ENCODE measurements at places on chromosomes 1 and 21.
A peak's percentile ranks its signal among the peaks of the same experiment; 100 is the strongest.

GRCh38 chr1:68174738-68175113, 57.6 kb downstream of the WLS start:
- DNase-seq: no peak
- peaks cover 3% of the 10 kb centered on the region for H3K36me3 ChIP-seq
- H3K4me3 ChIP-seq: no peak overlapping the region

DNA sequence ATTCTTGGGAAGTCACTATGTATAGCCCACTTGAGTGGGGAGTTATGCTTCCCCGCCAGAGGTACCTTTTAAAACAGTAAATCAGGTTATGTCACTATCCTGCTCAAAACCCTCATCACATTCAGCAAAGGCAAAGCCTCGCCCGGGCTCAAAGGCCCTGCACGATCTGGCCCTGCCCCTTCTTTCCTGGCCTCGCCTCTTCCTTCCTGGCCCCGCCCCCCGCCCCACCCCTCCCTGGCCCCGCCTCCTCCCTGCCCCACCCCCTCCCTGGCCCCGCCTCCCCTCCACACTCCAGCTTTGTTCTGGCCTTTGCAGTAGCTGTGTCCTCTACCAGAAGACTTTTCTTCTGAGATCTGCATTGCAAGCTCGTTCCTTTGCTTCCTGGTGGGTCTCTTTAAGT, 6.6 kb downstream of the LDLRAD2 start:
- H3K4me3 ChIP-seq: no peak overlapping the region
- peaks cover 8% of the 10 kb centered on the region for H3K36me3 ChIP-seq
- no peaks in the 10 kb centered on the region for H3K27me3 ChIP-seq
- peak; percentile 97 for DNase-seq
- no peak overlapping the region for H3K27ac ChIP-seq

GRCh38 chr1:68959461-68960030, 462.7 kb upstream of the DEPDC1 start:
- no peak overlapping the region for H3K4me3 ChIP-seq
- no peaks in the 10 kb centered on the region for H3K36me3 ChIP-seq
- H3K4me1 ChIP-seq: no peaks in the 10 kb centered on the region
- no peaks in the 10 kb centered on the region for H3K27me3 ChIP-seq
- no peak for DNase-seq

- H3K4me1 ChIP-seq: no peaks in the 10 kb centered on the region
- H3K4me3 ChIP-seq: no peak within 1 kb of the TSS
- no peak within 1 kb of the TSS for H3K27ac ChIP-seq
Measured at GRCh38 chr1:171622152-171622462, at the start of gene MYOCOS. TSS of gene MYOCOS (plus strand) at chr1:171622243. CDS start at chr1:171623884, 1,641 bp downstream.

GRCh38 chr1:243475966-243476365, 220.1 kb downstream of the SDCCAG8 start:
- H3K4me1 ChIP-seq: peaks cover 11% of the 10 kb centered on the region
- H3K27me3 ChIP-seq: no peaks in the 10 kb centered on the region
- no peak for DNase-seq
- no peak overlapping the region for H3K27ac ChIP-seq

DNA sequence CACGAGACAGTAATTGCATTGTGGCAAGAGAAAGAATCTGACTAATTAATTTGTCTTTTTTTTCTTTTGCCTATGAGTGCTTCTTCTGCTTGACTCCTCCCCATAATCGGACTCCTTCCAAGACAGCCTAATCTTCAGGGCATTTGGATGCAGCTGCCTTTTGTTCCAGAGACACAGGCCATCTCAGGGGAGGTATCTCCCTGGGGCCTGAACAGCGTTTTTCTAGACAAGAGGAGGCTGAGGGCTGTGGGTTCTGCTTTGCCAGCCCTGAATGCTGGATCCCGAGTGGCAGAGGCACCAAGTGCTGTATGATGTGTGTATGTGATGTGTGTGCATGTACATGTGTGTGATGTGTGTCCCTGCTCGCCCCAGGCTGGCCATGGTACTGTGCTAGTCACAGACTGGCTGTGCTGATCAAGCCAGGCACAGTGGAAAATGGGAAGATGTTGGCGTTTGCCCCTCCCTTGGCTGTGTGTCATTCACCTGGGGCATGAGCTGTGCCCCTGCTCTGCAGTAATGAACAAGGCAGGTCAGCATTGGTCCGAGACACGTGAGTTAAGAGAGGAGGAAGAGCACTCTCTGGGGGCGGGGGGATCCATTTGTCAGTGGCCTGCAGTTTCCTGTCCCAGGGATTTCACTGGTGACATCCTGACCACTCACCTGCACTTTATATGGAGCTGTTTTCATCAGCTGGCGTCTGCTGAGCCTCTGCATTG, 77.2 kb downstream of the ADARB1 start:
- no peak overlapping the region for H3K4me3 ChIP-seq
- H3K36me3 ChIP-seq: no peaks in the 10 kb centered on the region
- H3K27ac ChIP-seq: peak overlapping the region; percentile 99
- no peaks in the 10 kb centered on the region for H3K27me3 ChIP-seq
- DNase-seq: no peak

- H3K27me3 ChIP-seq: no peaks in the 10 kb centered on the region
- no peak within 1 kb of the TSS for H3K4me3 ChIP-seq
- DNase-seq: no peak
- no peak within 1 kb of the TSS for H3K27ac ChIP-seq
Measured at GRCh38 chr21:42315296-42315891, at the start of gene TFF3. TSS of gene TFF3 (minus strand) at chr21:42315409. CDS start at chr21:42315374, 35 bp downstream.

- H3K4me3 ChIP-seq: no peak overlapping the region
- no peak for DNase-seq
- no peaks in the 10 kb centered on the region for H3K36me3 ChIP-seq
- H3K4me1 ChIP-seq: no peaks in the 10 kb centered on the region
- no peak overlapping the region for H3K27ac ChIP-seq
Measured at GRCh38 chr1:3051270-3052268, 17.4 kb upstream of the PRDM16 start.

GRCh38 chr1:62288662-62289061, 30.6 kb downstream of the KANK4 start:
- H3K36me3 ChIP-seq: no peaks in the 10 kb centered on the region
- DNase-seq: no peak
- peaks cover 9% of the 10 kb centered on the region for H3K27me3 ChIP-seq

GRCh38 chr1:152899883-152900282, 8.5 kb upstream of the IVL start:
- H3K36me3 ChIP-seq: no peaks in the 10 kb centered on the region
- no peak for DNase-seq
- no peak overlapping the region for H3K4me3 ChIP-seq
- no peak overlapping the region for H3K27ac ChIP-seq
- H3K27me3 ChIP-seq: no peaks in the 10 kb centered on the region

DNA sequence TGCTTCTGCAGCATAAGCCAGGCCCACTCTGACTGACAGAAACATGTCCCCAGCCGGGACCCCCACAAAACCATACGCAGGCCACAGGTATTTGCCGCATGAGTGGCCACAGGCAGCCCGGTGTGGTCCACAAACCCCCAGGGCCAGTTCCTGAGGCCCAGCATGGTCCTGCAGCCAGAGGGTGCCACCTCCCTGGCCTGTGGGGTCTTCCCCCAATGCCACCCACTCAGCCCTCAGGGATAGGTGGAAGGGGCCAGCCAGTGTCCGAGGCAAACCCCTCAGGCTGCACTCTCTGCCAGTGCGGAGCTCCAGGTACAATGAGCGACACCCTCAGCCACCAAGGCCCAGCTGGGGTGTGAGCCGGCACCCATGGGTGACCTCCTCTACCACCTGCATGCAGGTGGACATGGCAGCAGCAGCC, 43.5 kb downstream of the UBE2G2 start:
- no peaks in the 10 kb centered on the region for H3K4me1 ChIP-seq
- no peaks in the 10 kb centered on the region for H3K27me3 ChIP-seq
- no peaks in the 10 kb centered on the region for H3K36me3 ChIP-seq
- no peak overlapping the region for H3K27ac ChIP-seq

DNA sequence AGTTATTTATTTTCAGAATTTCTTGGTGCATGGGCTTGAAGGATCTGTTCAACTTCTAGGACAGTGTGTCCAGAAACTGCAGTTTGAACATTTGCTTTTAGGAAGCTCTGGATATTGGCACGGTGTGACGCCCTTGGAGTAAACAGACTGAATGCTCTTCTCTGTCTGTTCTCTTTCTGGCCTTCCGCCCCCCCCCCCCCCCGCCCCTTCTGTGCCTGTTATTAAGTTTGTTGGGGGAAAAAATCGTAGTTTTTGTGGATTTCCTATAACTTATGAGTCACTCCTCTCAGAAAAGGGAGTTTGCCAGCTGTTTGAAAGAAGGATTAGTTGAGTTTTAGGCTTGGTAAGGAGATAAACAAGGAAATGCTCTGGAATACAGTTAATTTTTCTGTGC, 1.2 kb downstream of the KCTD3 start:
- peak overlapping the region; percentile 86 for H3K4me3 ChIP-seq
- peak; percentile 58 for DNase-seq
- no peaks in the 10 kb centered on the region for H3K36me3 ChIP-seq
- peak overlapping the region; percentile 95 for H3K27ac ChIP-seq
- no peaks in the 10 kb centered on the region for H3K27me3 ChIP-seq

DNA sequence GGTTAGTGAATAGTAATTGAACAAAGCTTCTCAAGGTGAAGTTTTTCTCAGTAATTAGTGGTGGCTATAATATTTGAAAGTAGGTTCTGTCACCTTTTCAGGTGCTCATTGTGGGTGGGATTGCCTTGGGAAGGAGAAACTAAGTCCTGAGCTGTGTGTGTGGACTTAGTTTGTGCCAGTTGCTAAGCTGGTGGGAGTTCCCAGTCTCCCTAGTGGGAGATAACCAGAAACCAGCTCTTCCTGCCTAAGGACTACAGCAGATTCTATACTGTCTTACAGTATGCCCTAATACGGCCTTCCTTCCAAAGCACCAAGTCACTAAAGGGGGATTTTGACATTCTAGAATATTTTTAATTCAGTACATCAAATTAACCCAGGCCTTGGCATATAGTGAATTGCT, 94.3 kb downstream of the PTBP2 start:
- peaks cover 78% of the 10 kb centered on the region for H3K36me3 ChIP-seq
- H3K4me3 ChIP-seq: no peak overlapping the region
- no peaks in the 10 kb centered on the region for H3K4me1 ChIP-seq
- H3K27me3 ChIP-seq: no peaks in the 10 kb centered on the region
- no peak overlapping the region for H3K27ac ChIP-seq

- no peaks in the 10 kb centered on the region for H3K27me3 ChIP-seq
- H3K27ac ChIP-seq: no peak overlapping the region
Measured at GRCh38 chr1:31739346-31739745, 24.8 kb downstream of the ADGRB2 start.

DNA sequence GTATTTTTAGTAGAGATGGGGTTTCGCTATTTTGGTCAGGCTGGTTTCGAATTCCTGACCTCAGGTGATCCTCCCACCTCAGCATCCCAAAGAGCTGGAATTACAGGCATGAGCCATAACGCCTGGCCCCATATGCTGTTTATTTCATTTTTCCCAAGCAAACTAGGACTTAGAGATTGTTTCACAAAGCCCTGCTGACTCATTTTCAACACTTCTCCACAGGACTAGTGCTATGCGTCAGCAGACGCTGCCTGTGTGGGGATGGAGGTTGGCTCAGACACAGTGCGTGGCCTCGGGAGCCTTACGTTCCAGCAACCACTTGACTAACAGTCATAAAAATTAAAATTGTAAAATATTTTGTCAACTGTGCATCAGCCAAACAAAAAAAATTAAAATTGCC, 22.7 kb downstream of the PKNOX1 start:
- no peaks in the 10 kb centered on the region for H3K36me3 ChIP-seq
- H3K4me3 ChIP-seq: no peak overlapping the region
- H3K27ac ChIP-seq: no peak overlapping the region
- no peak for DNase-seq
- H3K27me3 ChIP-seq: no peaks in the 10 kb centered on the region

GRCh38 chr1:57089855-57090254, 124.0 kb upstream of the C8B start:
- no peak overlapping the region for H3K4me3 ChIP-seq
- H3K36me3 ChIP-seq: no peaks in the 10 kb centered on the region
- no peaks in the 10 kb centered on the region for H3K27me3 ChIP-seq
- H3K4me1 ChIP-seq: no peaks in the 10 kb centered on the region

- H3K36me3 ChIP-seq: no peaks in the 10 kb centered on the region
- H3K4me3 ChIP-seq: no peak overlapping the region
- peak overlapping the region; percentile 38 for H3K27ac ChIP-seq
- no peaks in the 10 kb centered on the region for H3K4me1 ChIP-seq
Measured at GRCh38 chr1:56872597-56872996, 18.0 kb downstream of the C8A start.

GRCh38 chr1:97853221-97853620, 67.6 kb downstream of the DPYD start:
- H3K36me3 ChIP-seq: peaks cover 37% of the 10 kb centered on the region
- peaks cover 16% of the 10 kb centered on the region for H3K4me1 ChIP-seq
- DNase-seq: no peak
- H3K27me3 ChIP-seq: no peaks in the 10 kb centered on the region

GRCh38 chr1:178046591-178047270, 47.2 kb upstream of the RASAL2 start:
- H3K27ac ChIP-seq: no peak overlapping the region
- no peak overlapping the region for H3K4me3 ChIP-seq
- H3K27me3 ChIP-seq: no peaks in the 10 kb centered on the region
- no peaks in the 10 kb centered on the region for H3K36me3 ChIP-seq
- no peak for DNase-seq

- no peaks in the 10 kb centered on the region for H3K27me3 ChIP-seq
- H3K27ac ChIP-seq: no peak overlapping the region
- peak overlapping the region; percentile 68 for H3K4me3 ChIP-seq
- H3K36me3 ChIP-seq: no peaks in the 10 kb centered on the region
- H3K4me1 ChIP-seq: no peaks in the 10 kb centered on the region
Measured at GRCh38 chr1:247111700-247112478, 7.7 kb upstream of the ZNF669 start.

DNA sequence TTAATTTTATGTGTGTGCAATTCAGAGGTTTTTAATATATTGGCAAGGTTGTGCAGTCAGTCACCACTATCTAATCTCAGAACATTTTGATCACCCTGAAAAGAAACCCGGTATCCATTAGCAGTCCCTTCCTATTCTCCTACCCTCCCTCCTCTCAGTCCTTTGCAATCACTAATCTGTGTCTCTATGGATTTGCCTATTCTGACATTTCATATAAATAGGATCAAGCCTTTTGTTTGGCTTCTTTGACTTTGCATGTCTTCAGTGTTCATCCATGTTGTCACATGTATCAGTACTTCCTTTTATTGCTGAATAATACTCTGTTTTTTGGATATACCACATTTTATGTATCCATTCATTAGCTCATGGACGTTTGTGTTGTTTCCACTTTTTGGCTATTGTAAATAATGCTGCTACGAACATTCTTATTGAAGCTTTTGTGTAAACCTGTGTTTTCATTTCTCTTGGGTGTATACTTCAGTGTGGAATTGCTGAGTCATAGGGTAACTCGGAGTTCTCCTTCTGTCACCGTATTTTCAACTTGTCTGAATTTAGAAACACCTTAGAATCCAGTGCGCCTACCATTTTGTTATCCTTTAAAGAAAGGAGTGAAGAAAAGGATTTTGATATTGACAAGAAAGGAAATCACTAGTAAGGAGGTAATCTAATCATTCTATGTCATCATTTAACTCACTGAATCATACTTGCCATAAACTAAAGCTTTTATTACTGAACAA, 3.4 kb downstream of the CEP85 start:
- no peaks in the 10 kb centered on the region for H3K36me3 ChIP-seq
- peaks cover 21% of the 10 kb centered on the region for H3K4me1 ChIP-seq
- DNase-seq: no peak
- H3K4me3 ChIP-seq: no peak overlapping the region

GRCh38 chr1:171142416-171143385, 42.4 kb upstream of the FMO2 start:
- no peak for DNase-seq
- H3K4me1 ChIP-seq: no peaks in the 10 kb centered on the region
- H3K27ac ChIP-seq: no peak overlapping the region
- H3K4me3 ChIP-seq: no peak overlapping the region

- no peaks in the 10 kb centered on the region for H3K4me1 ChIP-seq
- H3K36me3 ChIP-seq: no peaks in the 10 kb centered on the region
- no peak overlapping the region for H3K4me3 ChIP-seq
- DNase-seq: no peak
- peaks cover 32% of the 10 kb centered on the region for H3K27me3 ChIP-seq
Measured at GRCh38 chr1:207405814-207406213, 48.3 kb upstream of the CR2 start.
